ENCODE measurements at places on chromosomes 2 and 18.

DNA sequence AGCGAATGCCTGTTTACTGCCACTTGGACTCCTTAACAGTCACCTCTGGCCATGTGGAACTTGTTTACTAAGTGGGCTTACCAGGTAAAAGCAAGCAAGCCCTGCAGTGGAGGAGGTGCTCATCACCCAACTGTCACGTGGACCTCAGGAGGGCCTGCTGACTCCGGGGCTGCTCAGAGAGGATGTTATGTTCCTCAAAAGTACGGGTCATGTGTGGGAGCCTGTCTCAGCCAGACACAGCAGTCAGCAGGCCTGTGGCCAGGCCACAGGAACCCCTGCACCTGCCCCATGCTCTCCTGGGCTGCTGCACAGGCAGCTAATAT is 36.2 kb downstream of the AMER3 start:
- DNase-seq, result no peak

DNA sequence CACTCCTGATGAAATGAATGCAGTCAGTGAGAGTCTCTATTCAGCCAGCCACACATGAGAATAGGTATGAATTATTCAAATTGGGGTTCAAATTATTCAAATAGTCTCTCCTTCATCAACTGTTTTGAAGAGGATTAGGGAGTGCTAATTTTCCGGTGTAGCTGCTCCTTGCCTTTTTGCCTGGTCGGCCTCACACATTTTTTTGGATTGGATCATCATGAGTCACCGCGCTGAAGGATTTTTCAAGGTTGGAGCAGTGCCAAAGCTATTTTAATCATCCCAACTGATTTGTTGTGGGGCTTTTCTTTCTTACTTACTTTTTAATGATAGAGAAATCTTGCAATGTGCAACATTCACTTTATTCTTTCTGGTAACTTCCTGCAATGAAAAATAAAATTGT is 2.4 kb upstream of the DTNA start:
- DNase-seq, result no peak

DNA sequence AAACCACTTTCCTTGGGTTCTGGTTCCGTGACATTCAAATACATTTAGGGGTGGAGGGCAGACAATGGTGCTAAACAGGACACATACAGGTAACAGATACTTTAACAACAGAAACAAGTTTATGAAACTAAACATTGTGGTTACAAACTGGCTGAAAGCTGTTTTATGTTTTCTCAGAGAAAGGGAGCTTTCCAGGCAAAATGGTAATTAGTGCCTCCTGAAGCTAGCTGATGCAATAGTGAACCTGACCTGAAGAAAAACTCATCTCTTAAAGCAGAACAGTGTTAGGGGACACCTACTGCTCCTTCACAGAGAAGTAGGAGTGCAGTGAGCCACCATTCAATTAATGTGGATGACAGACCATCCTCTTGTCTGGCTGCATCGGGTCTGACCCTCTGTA is 138.9 kb downstream of the CCDC148 start:
- DNase-seq, result no peak

- DNase-seq, result peak; percentile 82
Observed at GRCh38 chr2:113175042-113175628, 1.4 kb downstream of the PSD4 start.

GRCh38 chr2:159925975-159926374 is 128.0 kb upstream of the CD302 start:
- no peak for DNase-seq
